ENCODE measurements at places on chromosomes 4 and X.

DNA sequence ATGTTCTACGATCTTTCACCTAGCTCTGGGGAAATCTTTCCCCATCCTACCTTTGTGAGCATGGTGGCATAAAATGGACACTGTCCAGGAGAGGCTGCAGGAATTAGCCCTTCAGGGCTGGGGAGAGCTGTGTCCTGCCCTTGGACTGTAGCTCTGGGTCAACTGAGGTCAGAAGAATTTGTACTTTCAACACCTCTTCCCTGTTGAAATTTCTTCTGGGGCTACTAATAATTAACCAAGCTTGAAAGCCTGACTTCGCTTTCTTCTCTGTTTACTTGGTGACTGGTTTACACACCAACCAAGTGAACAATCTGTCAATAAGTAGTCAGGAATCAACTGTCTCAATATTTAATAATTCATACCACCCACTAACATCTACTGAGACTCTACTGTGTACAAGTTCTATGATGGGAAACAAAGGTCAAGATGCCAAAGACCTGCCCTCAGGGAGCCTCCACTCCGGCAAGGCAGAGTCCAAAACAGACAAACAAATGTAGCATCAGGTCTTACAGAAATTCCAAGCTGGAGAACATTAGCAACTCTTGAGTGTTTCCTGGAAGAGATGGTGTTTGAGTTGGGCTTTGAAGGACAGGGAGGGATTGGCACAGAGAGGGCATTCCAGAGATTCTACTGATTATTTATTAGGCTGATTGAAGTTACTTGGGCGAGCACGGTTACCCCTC, 113.1 kb downstream of the ENPP6 start:
- DNase-seq, result no peak

GRCh38 chr4:55574252-55574651, 17.8 kb downstream of the PDCL2 start:
- no peak for DNase-seq

GRCh38 chr4:6555519-6555918, 19.5 kb upstream of the MAN2B2 start:
- DNase-seq, result no peak

DNA sequence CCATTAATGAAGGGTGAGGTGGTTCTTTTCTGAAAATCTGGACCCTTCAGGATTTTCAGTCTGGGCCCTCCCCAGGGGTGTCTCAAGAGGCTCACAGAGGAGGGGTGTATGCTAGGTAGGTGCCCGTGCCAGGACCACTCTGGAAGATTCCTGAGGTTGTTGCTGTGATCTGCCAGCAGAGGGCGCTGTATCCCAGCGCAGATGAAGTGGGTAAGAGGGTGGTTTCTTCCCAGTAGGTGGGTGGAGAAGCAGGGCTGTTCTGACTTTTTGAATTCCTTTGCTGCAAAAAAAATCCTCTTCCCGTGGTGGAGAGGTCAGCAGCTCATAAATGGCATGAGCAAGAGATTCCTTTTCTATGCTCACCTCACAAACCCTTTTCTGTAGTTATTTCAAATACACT, 51.1 kb downstream of the SCML1 start:
- DNase-seq, result no peak

DNA sequence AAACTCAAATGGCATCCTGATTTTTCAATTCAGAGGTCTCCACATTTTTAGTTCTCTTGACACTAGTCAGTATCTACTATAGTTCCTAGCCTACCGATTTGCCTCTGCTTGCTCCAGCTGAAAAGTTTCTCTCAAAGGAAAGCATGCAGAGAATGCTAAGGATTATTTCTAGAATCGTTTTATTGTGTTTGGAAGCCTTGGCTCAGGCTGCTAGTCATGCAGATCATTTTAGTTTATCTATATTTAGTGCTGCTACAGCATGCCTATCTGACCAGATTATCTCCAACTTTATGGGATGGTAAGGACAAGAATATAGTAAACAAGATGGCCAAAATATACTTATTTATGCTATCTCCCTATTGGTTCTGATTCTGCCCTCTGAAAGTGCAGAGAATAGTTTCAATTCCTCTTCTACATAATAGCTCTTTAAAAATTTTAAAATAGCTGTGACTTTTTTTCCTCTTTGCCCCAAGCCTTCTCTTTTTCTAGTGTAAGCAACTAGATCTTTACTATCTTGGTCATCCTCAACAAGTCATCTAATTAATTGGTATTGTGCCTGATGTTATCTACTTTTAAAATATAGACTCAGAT, 15.7 kb upstream of the DRP2 start:
- DNase-seq, result no peak

- DNase-seq, result peak; percentile 63
Measured at GRCh38 chrX:154308108-154308946, 12.7 kb downstream of the TKTL1 start.

- DNase-seq, result no peak
Measured at GRCh38 chr4:44632089-44632488, 19.3 kb downstream of the YIPF7 start.

DNA sequence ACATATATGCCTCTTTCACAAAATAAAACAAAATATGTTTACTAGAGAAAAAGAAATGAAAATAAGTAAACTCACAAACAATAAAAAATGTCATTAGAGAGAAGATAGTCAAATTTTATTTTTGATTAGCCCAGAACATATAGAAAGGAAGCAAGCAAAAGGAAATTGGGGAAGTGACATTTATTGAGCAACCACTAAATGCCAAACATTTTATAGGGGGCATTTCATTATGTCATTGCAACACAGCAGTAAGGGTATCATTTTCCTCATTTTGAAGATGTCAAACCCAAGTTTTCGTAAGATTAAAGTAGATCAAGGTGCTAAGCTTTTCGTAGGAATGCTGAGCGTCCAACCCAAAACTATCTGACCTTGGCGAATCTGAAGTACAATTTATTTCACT, 1331.5 kb upstream of the PABPC4L start:
- no peak for DNase-seq

GRCh38 chrX:13750204-13750603, 15.7 kb downstream of the OFD1 start:
- no peak for DNase-seq

- no peak for DNase-seq
Measured at GRCh38 chr4:77496457-77496856, 109.2 kb upstream of the CXCL13 start.

GRCh38 chr4:184821242-184821641, 4.5 kb downstream of the ACSL1 start:
- no peak for DNase-seq

- no peak for DNase-seq
Measured at GRCh38 chrX:459611-460010, 72.9 kb upstream of the PPP2R3B start.

DNA sequence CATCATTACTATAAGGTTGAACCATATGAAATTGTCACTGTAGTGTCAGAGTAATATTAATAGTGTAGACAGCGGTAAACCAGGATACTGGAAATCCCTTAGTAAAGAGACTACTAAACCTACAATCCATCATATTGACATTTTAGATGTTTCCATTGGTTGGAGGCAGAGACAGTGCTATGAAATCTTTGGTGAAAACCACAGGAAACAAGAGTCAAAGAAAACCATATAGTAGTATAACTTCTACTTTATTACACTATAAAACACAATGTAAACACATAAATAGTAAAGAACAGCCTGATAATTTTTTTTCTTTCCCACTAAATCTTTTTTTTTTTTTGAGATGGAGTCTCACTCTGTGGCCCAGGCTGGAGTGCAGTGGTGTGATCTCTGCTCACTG, 15.9 kb downstream of the RELL1 start:
- no peak for DNase-seq

- no peak for DNase-seq
Measured at GRCh38 chr4:120977435-120977997, 55.0 kb upstream of the PRDM5 start.

DNA sequence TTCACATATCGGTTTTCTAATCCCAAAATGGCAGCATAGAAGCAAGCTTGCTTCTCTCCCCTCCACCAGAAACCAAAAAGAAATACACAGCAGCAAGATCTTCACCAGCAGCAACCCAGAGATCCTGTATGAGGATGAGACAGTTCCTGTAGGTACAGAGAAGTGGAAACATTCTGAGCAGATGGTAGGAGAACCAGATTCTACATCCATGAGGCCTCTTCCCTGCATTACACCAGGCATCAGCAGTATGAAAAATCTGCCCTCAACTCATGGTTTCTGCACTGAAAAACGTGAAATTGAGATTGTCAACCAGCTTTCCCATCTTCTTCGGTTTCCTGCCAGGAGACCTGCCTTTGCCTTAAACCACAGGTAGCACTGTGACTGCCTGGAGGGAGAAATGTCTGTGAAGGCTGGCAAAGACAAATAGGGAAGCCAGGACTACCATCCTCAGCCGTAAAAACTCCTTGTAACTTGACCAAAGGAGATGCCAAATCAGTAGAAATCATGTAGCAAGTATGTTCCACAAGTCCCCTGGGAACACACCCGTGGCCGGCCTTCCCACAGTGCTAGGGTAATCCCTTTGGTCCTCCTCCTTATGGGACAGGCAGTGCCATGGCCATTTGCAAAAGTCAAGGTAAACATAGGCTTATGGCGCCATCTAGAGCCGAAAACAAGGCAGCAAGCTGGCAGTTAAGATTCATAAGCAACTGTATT, 24.0 kb upstream of the MTHFD2L start:
- DNase-seq, result no peak

DNA sequence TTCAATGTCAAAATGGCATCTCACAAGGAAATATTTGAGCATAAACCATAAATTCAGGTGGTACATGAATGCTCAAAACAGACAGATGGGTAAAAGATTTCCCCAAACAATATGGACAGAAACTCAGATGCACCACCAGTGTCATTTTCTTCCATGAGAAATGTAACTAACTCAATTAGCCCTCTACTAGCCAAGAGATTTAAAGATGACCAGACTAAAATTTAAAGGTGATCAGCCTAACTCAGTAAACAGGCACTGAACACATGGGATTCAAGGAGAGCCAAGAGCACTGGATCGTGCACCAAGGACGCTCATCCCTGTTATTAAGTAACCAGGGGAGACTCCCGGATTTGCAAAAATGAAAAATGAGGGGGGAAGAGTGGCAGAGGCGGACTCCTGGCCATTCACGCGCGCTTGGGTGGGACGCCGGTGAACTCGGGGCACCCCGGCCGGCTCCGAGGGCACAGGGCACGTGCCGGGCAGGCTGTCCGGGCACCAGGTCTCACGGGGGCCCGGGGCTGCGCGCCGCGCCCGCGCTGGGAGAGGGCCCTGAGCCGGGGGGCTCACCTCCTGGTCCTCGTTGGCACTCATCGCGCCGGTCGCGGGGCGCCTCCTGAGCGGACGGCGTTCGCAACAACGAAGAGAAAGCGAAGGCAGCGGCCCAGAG, 490 bp downstream of the RWDD4 start:
- no peak for DNase-seq

DNA sequence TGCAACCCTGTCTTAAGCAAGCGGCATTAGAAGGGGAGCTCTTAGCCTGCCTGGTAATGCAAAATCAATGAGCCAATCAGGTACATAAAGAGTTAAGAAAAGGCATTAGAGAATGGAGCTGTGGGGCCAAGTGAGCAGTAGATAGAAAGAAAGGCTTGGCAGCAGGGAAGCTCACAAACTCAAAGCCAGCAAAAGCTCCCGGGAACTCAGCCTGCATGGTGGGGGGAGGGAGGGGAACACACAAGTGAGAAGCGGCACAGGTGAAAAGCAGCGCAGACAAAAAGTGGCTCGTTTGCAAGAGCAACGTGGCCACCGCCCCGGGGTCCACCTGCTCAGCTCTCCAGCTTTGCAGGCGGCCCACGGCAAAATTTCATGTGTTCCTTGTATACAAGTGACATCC, 818.5 kb downstream of the FAM133A start:
- no peak for DNase-seq

GRCh38 chr4:58961925-58962324, 1851.7 kb upstream of the IGFBP7 start:
- DNase-seq, result no peak

GRCh38 chrX:121641560-121641959, 594.1 kb downstream of the GLUD2 start:
- DNase-seq, result no peak

GRCh38 chr4:121517241-121517640, 136.4 kb upstream of the QRFPR start:
- DNase-seq, result no peak

DNA sequence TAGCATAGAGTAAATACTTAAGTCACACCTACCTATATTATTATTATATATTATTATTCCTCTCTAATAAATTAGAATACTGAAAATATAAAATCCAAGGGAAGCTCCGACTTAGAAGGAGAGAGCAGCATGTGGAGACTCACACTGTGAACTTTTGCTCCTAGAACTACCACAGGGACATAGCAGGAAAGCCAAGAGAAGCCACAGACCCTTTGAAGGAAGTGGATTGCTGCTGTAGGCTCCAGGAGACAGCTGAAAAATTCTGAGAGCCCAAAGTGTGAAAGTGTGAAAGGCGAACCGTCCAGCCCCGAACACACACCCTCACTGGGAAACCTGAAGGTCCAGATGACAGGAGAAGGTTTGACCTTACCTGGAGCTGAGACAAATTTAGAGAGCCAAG, 177.0 kb downstream of the FAM13A start:
- DNase-seq, result no peak

DNA sequence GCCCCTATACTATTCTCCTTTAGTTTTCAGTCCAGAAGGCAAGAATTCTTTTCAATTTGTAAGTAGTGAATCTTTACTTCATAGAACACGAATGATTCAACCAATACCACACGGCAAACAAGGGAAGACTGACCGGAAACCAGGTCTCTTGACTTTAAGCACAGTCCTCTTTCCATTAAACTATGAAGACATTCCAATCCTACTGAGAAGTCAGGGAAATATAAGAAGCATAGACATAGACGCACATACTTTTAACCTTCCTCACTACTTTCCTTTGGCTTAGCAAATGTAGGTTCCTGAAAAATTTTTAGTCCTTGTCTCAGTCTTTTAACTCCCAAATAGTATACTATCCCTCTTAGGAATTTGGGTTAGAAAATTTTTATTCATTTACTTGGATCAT, 9.1 kb downstream of the CHRDL1 start:
- no peak for DNase-seq

- DNase-seq, result no peak
Measured at GRCh38 chrX:150680974-150681373, 12.2 kb upstream of the MTMR1 start.
